Kidney (tissue), 22 donors: ENCODE measurements at places on chromosomes 2 and 18.
A peak's percentile ranks its signal among the peaks of the same experiment; 100 is the strongest.

DNA sequence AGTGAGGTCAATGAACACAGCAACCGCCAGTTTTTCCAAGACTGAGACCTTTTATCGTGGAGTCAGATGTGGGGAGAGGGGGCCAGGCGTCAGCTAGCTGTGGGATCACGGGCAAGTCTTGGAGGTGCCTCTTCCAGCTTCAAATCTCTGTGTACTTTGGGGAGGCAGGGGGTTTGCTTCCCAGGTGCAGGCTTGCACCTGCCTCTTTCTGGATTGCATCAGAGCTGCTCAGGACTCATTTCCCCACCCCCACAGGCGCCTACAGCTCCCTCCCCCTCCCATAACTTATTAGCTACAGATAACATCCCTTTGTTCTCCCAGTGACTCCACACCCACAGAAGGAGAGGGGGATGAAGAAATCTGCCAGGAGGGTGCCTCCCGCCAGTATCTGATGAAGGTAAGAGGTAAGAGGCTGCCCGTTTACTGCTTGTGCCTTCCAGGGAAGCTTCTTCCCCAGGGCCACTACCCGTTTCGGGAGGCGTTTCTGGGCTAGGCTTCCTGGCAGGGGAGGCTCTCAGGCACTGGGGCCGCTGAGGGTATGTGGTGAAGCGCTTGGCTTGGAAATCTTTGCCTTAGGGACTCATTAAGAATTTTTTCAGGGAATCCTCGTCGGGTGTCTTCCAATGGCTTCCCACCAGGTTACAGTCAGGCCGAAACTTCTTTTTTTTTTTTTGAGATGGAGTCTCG is 18.8 kb upstream of the MRPL33 start:
- DNase-seq, result peak; percentile 82

DNA sequence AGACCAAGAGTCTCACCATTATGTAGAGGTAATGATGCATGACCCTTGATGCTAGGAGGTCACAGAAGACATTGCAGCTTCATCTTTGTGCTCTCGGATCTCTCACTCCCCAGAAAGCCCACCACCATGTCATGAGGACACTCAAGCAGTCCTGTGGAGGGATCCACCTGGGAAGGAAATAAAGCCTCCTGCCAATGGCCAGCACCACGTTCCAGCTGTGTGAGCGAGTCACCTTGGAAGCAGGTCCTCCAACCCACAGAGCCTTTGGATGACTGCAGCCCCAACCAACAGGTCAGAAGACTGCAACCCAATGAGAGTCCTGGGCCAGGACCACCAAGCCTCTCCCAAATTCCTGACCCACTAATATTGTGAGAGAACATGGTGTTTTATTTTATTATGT is 38.4 kb downstream of the CYP26B1 start:
- DNase-seq, result no peak

- no peak for DNase-seq
Measured at GRCh38 chr2:240817496-240818292, 2.3 kb downstream of the KIF1A start.

DNA sequence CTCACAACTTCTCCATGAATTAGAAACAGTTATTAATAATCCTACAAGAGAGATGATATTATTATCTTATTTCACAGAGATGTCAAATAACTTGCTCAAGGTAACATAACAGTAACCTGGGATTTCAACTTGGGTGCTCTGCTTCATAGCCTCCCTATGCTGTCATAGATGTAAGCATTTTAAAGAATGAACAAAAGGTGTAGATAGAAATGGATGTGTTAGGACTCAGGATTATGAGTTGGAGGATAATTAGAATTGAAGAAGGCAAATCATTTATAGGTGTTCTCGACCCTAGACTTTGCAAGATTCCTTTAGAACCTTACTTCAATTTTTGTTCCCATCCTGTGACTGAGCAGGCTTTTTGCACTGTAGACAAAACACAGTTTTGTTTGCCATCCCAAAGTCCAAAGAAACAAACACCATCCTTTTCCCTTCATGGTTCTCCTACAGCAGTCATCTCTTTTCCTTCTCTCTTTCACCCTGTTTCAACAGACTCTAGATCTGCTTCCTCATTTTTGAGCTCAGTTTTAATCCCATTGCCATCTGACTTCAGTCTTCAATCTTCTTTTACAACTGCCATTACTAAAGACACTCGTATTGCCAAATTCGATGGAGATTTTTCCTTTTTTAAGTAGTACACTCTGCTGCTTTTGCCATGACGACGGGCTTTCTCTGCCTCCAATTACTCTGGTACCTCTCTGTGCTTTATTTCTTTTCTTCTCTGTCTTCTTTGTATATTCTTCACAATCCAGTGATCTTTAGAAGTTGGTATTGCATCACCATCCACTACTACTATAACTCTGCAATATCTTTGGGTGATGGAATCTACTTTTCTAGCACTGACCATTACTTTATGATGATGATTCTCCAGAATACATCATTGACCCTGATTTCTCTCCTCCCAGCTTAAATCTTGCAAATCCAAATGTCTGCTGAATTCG is 4.5 kb downstream of the HNMT start:
- DNase-seq, result no peak

DNA sequence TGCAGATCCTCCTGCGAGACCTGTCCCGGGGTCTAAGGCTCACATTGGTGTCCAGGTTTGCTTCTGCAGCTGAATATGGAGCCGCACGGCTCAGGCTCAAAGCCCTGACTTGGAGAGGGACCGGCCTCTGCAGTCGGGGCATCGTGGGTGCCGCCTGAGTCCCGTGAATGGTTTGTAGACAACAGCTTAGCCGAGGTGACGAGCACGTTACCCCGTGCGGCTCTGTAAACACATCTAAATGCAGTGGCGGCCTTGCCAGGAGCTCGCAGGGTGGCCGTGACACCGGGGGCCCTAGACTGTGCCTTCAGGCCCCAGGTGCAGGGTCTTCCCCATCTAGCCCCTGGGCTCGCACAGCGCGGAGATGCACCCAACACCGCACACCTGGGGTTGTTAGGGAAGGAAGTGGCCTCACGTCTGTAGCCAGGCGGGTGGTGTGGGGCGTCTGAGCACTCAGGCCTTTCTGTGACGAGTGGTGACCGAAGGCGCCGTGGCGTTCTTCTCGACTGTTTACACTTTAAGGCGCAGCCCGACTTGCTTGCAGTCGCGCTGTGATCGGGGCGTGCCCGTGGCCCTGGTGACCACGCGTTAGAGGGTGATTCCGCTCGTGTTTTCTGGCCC is 91.6 kb downstream of the NFATC1 start:
- DNase-seq, result peak; percentile 56

DNA sequence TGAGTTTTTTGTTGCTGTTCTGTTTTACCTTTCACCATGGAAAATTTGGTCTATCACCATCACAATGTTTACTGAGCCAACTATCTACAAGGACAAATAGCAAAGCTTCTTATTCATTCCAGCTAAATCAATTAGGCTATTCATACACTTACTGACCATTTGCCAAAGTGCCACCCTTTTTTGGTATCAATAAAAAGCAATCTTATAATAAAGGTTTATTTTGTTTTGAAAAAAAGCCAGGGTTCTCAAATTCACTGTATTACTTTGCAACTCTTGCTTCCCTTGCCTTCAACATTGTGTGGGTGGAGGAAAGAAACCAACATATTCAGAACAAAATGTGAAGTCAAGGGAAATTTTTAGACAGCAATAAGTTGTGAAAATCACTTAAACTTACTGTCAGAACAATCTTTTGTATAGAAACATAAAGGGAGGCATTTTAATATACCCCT is 15.3 kb downstream of the PELI1 start:
- DNase-seq, result no peak

- DNase-seq, result no peak
Measured at GRCh38 chr2:172586245-172586891, 30.5 kb downstream of the PDK1 start.

- DNase-seq, result peak; percentile 20
Measured at GRCh38 chr18:37567061-37567993, 1.7 kb upstream of the CELF4 start.

GRCh38 chr2:224259831-224260230 is 142.1 kb downstream of the FAM124B start:
- DNase-seq, result no peak

- no peak for DNase-seq
Measured at GRCh38 chr18:4444306-4444705, 10.8 kb downstream of the DLGAP1 start.

- no peak for DNase-seq
Measured at GRCh38 chr2:217392930-217393584, 533.2 kb upstream of the TNP1 start.

- DNase-seq, result no peak
Measured at GRCh38 chr2:159192371-159192918, 94.1 kb downstream of the WDSUB1 start.

- DNase-seq, result no peak
Measured at GRCh38 chr2:22817197-22817596, 567.8 kb upstream of the KLHL29 start.

DNA sequence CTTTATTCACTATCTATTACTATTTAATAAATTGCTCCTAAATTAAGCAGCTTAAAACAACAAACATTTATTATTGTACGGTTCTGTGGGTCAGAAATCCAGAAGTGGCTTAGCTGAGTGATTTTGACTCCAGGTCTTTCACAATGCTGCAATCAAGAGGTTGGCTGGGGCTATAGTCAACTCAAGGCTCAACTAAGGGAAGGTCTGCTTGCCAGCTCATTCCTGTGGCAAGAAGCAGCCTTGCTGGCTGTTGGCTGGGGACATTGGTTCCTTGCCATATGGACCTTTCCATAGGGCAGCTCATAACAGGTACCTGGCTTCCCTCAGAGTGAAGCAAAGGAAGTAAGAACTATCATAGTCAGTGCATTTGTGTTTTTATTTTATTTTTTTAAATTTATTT is 5.0 kb upstream of the MRPL19 start:
- no peak for DNase-seq

DNA sequence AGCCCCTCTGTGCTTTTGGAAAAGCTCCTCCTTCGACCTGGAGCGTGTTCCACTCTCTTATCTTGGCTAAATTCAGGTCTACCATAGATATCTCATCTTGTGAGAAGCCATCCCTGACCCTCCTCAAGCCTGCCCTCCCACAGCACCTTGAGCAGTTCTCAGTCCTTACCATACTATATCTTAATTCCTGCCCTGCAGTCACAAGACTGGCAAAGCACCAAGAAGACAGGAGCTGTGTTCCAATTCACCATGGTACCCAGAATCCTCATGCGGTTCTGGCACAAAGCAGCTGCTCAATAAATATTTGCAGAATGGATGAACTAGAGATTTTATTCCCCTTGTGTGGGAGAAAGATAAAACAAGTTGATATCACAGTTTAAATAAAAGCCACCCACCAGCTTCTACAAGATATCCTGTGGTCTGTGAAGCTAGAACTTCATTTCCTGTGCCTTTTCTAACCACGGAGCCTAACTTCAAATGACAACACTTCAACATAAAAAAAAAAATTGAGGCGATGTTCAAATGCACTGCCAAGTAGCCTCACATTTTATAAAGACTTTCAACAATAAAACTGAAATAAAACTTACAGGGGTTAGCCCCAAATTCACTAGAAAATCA is 19.5 kb downstream of the MARCHF4 start:
- no peak for DNase-seq

DNA sequence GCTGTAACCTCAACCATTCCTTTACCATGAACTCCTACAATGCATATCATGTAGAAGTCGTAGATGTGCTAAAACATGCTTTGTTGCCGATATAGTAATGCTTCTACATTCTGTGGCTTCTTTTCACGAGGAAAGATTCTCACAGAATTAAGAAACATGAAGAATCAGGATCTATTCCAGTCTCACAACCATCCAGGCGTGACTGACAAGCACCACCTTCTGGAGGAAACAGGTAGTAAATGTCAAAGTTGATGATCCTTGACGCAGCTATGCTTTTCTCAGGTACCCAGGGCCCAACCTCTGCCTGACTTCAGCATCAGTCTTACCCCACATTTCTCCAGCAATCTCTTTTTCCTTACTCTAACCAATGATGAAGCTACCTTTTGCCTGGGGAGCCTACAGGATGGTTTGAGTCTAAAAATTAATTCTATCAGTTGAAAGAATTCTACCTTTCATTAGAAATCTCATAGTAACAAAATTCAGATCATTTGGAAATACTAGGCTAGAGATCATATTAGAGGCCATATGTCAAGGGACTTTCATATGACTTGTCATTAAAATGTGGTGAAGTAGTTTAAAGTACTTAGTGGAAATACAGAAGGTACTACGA is 123.3 kb upstream of the RND3 start:
- DNase-seq, result no peak

DNA sequence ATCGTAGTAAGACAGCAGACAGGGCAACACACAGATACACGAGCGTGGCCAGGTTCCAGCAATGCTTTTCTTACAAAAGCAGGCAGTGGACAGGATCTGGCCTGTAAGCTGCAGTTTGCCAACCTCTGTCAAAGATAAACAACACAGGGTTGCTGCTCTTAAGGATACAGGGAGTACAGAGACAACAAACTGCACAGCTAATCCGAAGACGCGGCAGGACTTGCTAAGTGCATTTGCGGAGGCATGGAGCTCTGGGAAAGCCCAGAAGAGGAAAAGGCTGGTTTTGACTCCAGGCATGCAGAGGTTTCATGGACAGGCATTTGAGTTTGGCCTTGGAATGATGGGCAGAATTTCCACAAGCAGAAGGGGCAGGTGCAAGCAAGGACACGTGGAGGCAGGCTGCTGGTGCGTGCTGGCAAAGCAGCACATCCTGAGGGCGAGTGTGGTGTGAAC is 24.4 kb downstream of the SERTAD2 start:
- DNase-seq, result no peak

DNA sequence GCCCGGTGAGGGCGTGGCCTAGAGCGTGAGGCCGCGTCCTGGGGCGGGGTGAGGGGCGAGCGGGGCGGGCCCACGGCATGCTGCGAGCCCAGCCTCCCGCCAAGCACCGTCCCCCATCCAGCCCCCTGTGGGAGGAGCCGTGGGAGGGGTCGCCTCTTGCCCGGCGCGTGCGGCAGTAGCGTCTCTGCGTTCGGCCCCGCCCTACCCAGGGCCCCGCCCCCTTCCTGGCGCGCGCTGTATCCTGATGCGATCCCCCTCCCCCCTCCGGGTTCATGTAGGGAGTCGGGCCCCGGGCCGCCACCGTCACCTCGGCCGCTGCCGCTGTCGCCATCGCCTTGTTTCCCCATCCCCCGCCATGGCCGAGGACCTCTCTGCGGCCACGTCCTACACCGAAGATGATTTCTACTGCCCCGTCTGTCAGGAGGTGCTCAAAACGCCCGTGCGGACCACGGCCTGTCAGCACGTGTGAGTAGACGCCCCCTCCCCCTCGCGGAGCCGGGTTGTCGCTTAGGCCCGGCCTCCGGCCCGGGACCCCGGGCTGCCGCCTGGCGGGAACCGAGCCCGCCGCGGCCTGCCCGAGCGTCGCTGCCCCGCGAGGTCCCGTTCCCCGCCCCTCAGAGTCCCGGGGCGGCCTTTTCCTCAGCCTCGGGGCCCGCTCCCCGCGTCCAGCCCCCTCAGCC is 888 bp downstream of the RNF138 start:
- peak; percentile 100 for DNase-seq

- peak; percentile 28 for DNase-seq
Measured at GRCh38 chr2:38720613-38721241, 30.4 kb downstream of the SRSF7 start.

DNA sequence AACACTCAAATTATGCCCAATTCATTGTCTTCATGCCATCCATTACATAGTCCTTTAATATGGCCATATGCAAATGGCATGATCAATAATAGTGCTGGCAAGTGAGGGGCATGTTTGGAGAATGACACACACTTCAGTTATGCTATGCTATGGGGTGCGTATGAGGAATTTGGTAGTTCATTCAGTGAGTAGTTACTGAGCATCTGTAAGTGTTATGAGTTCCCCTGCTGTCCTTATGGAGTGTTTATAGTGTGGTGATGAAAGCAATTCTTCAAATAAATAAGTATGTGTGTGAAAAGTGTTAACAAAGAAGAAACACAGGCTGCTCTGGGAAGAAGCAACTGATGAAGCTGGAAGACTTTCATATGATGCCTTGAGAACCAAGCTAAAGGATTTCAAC is 383.7 kb upstream of the SLC14A2 start:
- no peak for DNase-seq

GRCh38 chr2:121189661-121190381 is 95.2 kb downstream of the TFCP2L1 start:
- DNase-seq, result no peak
